ENCODE measurements at places on chromosomes 5 and 9.

DNA sequence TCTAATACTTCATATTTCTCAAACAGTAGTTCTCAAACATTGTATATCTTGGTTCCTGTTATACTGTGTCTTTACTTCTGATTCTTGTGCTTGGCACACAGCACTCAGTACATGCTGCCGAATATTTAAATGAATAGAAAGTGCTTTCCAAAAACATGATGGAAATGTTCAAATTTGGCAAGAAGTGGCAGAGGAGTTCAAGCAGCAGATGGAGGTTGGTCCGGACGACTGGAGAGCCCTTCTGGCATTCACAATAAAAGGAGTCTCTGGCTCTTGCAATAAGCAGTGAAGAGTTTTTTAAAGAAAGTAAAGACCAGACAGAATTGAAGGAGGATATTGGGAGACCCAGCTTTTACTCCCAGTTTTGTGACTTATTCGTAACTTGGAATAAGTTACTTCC, 36.3 kb downstream of the TSTD2 start:
- DNase-seq = no peak

- DNase-seq = no peak
Observed at GRCh38 chr5:57531333-57531732, 48.7 kb upstream of the ACTBL2 start.

DNA sequence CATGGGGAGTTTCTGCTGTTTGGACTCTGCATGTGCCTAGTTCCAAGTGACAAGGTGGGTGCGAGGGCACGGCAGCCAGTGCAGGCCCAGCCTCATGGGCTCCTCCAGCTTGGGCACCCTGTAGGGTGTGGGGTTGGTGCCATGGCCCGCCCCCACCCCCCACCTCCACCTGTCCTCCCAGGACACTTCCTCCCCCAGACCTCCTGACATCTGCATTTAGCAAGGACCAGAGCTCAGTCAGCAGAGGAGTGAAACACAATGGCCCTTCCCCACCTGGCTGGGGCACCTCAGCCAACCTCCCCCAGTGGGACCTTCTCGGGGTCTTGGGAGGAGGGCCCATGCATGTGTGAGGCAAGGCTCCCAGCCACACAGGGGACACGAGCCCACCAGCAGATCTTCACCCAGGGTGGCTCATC, 1.9 kb upstream of the NKD2 start:
- no peak for DNase-seq

- DNase-seq = no peak
Observed at GRCh38 chr9:68733021-68733405, 28.0 kb downstream of the PIP5K1B start.

GRCh38 chr5:173950829-173951228, 38.1 kb upstream of the C5orf47 start:
- DNase-seq = no peak

DNA sequence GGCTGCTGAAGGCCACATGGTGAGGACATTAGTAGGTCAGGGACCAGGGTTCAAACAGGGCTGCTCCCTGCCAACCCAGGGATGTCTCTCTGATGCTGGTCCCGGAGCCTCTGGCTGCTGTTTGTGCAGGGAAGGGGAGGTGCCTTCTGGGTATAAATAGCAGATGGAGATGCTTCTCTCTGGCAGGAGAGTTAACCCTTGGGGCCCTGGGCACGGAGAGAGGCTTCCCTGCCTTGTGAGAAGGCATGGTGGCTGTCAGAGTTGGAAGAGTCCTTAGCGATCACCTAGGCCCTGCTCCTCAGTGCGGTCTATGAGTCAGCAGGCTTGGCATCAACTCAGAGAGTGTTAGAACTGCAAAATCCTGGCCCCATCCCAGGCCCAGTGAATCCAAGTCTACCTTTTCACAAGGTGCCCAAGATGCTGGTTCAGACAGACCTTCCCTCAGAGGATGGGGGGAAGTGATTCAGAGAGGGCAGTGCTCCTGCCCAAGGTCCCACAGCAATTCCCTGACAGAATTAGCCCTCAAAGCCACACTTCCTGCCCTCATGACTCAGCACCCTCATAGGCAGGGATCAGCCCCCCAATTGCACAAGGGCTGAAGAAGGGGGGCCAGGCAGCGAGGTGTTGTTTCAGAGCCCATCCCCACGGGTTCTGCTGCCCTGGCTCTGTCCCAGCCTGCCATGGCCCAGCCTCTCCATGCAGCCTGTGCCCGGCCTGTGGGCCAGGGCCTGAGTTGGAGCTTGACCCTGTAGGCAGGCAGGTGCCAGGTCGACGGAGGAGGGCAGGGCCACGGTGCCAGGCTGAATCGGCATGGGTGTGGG, 25.6 kb downstream of the CAMK2A start:
- no peak for DNase-seq

- DNase-seq = peak; percentile 80
Observed at GRCh38 chr9:129610473-129611306, 10.2 kb downstream of the C9orf50 start.

DNA sequence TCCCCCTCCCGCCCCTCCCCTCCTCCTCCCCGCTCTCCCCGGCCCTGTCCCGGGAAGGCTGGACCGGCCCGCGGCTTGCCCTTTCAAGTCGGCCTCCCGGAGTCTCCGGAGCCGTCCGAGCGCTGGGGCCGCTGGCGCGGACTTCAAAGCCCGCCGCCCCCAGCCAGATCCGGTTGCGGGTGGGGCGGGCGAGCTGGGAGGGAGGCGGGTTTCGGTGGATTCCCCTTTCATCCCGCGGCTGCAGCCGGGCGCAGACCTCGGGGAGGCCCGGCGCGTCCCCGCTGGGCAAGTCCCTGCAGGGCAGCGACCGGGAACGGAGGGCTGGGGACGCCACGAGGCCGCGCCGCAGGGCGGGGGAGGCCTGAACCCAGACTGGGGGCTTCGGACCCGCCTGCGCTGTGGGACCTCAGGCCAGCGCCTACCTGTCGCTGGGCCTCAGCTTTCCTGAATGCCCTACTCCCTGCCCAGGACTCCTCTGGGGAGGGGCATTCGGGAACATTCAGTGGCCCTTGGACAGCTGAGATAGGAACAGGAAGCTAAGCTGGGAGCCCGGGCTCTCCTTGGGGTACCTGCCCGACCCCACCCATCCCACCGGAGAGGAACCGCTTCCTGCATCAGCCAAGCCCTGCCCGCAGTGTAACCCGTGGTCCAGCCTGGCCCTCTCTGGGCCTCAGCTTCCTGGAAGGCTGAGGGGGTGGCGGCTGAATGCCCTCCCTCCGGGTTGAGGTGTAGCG, 23.4 kb downstream of the C9orf50 start:
- DNase-seq = no peak

GRCh38 chr5:172600571-172600970, 40.5 kb upstream of the NEURL1B start:
- no peak for DNase-seq

DNA sequence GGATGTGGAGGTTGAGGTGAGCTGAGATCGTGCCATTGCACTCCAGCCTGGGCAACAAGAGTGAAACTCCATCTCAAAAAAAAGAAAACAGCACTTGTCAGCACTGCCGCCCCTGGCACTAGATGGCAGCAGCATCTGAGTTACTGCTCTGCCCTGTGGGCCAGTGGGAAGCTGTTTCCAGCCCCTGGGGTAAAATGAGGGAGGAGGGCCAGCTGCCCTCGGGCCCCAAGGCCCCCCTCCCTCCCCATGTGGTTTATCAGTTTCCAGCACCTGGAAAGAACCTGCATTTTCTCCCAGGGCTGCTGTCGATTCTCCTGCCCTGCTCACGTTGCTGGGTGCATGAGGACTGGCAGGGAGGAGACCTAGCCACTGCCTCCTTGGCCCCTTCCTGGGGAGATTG, 13.2 kb upstream of the CEL start:
- DNase-seq = peak; percentile 42

- DNase-seq = no peak
Observed at GRCh38 chr9:4792054-4792571, 631 bp upstream of the RCL1 start.

DNA sequence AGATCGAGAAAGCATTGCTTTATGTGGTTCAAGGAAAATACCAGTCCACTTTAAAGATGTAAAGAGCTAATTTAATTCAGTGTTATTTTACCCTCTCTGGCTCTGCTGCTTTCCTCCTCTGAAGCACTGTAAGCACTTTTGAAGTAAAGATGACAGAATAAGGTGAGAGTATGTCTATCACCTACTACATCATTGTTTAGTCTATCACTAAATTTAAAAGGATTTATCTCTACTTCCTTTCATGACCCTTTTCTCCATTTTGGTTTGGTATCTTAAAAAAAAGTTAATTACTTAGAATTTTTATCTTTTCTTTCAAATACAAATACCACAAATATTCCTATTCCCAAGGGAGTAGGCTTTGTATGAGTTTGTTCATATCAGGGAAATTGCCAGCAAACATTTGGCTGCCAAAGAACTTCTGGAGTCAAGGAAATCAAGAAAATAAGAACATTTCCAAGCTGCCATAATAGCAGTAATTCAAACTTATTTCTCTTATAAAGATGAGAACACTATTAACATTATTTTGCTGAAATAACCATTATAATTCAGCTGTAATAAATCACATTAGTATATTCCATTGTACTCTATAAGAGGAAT, 77.8 kb downstream of the SLC38A9 start:
- no peak for DNase-seq

GRCh38 chr5:159928122-159928909, 12.0 kb downstream of the ADRA1B start:
- DNase-seq = no peak

DNA sequence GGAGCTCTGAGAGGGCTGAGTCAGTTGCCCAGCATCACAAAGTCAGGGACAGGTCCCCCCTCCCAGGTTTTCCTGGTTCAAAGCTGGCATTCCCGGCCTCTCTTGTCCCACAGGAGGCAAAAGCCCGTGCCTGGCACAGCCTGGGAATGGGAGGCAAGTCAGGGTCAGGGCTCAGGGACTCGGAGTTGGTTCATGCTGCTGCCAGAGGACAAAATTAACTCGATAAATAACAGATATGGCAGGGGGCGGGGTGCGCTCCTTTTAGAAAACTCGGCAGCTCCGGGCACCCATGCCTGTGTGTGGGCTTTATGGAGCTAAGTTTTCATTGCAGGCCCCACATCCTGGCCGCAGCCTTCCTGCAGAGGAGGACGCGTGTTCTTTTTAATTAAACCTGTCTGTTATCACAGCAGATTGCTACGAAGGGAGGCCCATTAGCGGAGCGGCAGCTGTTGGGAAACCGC, 62.8 kb upstream of the LMX1B start:
- no peak for DNase-seq

DNA sequence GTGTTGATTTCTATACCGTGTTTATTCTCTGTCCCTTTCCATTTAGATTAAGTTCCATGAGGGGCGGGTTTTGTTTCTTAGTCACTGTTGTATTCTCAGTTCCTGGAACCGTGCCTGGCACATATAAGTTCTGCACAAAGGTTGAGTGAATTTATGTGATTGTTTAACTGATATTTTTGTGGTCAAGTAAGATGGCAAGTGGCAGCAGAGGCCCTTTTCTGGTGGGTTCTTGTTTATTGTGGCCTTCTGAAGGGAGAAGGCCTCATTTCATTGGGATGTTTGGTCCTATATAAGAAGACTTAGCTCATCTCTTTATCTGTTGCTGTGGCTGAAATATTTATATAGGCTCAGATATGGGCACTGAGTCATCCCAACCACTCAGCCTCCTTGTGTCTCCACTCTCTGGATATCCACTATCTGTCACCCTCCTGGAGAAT, 262.5 kb downstream of the PSAT1 start:
- no peak for DNase-seq

DNA sequence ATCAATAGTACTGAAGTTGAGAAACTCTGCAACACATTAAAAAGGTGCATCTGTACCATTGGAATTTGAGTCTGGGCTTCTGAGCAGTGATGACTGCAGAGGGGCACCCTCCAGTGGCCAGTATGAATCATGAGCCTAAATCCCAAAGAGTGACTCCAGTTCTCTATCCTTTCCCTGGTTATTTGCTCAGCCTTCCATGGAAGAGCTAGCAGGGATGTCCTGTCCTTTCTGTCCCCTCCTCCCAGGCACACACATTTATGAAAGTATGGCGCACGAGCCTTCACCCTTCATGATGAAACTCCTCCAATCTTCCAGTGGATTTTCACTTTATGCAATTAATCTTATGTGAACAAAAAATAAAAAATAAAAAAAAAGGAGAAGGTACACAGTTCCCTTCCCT, 81.0 kb downstream of the ESM1 start:
- DNase-seq = no peak

GRCh38 chr5:143245929-143246561, 157.4 kb downstream of the NR3C1 start:
- no peak for DNase-seq

- no peak for DNase-seq
Observed at GRCh38 chr5:138258704-138259292, 15.6 kb downstream of the GFRA3 start.

DNA sequence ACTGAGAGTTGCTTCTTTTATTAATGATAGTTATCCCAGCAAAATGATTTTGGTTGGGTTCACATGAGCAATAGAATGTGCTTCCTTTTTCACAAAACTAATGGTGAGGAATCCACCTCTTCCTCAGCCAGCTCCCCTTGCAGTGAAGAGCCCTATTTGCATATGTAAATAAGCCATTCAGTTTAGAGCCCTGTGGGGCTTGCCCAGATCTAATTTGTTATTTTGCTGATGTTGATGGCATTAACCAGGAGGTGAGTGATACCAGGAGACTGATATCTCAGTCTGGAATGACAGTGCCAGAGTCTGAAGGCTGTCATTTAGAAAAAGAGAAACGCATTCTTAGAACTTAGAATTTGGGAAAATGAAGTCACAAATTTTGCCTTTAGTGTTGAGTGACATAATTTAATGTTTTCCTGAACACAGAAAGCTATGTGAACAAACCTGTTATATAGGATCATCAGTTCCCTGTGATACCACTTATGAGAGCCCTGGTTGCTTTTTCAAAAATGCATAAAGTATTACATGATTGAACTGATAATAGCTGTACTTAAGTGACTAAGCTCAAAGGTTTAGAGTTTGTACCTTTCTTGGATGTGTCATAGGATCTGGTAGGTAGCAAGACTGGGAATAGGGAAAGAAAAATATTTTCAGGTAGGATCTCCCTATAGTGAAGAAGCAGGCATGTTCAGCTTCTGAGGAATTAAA, 271.6 kb downstream of the MAST4 start:
- DNase-seq = no peak

GRCh38 chr5:68116408-68116807, 99.1 kb upstream of the PIK3R1 start:
- no peak for DNase-seq

DNA sequence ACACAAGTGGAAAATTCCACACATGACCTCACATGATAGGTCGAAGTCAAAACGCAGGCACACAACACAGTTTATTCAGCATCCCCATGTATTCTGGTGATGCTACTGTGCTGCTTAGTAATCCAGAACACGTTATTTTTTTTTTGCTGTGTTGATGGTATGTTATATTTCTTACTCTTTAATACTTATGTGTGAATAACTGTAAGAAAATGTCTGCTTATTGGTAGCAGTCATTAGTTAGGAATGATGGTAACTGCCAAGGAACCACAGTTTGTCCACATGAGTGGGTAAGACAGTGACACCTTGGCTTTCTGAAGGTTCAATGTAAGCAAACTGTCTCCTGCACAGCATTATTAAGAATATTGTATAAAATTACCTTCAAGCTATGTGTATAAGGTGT, 107.7 kb upstream of the DAPK1 start:
- no peak for DNase-seq

- DNase-seq = no peak
Observed at GRCh38 chr5:163941079-163941478, 435.7 kb downstream of the MAT2B start.
